ENCODE measurements at places on chromosomes 2 and 18. TPM values are rescaled to one million over a fixed set of nuclear protein-coding genes. Genes with fewer than 3 reads are reported as not detected.

Gene NOSTRIN
- total RNA-seq = 0.64 TPM

Gene ASB18
- 0.38 TPM for total RNA-seq

DNA sequence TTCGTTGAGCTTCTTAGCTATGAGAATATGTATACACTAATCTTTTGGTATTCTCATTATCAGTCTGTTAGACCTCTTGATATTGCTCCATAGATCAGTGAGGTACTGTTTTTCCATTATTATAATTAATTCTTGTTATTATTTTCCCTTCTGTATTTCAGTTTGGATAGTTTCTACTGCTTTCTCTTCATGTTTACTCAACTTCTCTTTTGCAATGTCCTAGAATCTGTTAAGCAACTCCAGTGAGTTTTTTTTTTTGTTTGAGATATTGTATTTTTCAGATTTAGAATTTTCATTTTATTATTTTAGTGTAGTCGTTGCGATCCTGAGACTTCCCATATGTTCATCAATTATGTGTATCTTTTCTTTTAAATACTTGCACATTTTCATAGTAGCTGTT lies 260.8 kb downstream of the SETBP1 start:
- DNase-seq = no peak

- no peak for DNase-seq
These were observed 224.8 kb upstream of the SOX11 start for GRCh38 chr2:5467178-5467905.

- no peak for DNase-seq
These were observed 182.3 kb upstream of the ST6GAL2 start for GRCh38 chr2:107068069-107068916.

DNA sequence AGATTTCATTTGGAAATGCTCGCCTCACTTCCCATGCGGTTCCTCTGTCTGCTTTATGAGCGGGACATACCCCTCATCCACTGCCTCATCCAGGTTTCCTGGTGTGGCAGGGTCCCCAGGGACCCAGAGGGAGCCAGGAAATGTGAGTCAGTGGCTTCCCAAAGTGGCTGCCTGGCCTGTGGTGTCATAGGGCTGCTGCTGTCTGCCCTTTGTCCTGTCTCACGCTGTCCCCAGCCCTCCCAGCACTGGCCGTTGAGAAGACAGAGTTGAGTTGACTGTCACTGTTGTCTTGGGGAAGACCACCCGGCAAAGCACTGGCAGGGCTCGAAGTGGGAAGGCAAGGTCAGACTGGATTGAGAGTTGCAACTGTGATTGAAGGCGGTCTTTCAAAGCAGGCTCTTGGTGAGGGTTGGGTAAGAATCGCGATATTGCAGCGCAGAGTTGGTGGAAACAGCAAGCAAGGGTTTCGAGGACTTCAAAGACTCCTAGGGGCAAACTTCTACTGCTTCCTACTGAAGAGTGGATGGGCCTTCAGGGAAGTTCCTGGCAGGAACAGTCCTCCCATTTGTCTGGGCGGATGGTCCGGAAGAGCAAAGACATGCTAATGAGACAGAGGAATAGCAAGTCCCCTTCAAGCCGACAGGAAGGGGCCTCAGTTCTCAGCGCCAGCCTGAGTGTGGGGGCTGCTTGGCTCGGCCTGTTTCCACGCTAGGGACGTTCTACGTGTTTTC lies 33.9 kb downstream of the RAB31 start:
- no peak for DNase-seq

GRCh38 chr2:189613077-189613636 lies 32.6 kb upstream of the SLC40A1 start:
- DNase-seq = peak; percentile 94

DNA sequence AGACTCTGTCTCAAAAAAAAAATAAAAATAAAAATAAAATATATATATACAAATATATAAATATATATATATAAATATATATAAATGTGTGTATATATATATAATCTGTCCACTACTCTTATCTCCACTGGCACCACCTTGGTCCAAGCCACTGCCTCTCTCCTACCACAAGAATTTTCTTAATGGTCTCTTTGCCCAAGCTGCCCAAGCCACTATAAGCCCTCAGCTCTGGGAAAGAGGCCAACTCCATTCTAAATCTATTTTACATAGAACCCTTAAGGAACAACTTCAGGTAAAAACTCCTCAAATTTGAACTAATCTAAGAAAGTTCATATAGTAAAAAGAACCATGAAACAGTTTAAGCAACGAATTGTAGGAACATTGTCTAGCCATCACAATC lies 45.6 kb upstream of the GREB1L start:
- DNase-seq = no peak

GRCh38 chr2:109054865-109055264 lies 65.8 kb upstream of the EDAR start:
- DNase-seq = peak; percentile 98

- DNase-seq = no peak
These were observed 424.1 kb upstream of the CHST9 start for GRCh38 chr18:27609221-27609620.

- no peak for DNase-seq
These were observed 532.7 kb downstream of the TDRD15 start for GRCh38 chr2:21656330-21657075.

- DNase-seq = no peak
These were observed 58.3 kb downstream of the MRPL33 start for GRCh38 chr2:27829791-27830190.

DNA sequence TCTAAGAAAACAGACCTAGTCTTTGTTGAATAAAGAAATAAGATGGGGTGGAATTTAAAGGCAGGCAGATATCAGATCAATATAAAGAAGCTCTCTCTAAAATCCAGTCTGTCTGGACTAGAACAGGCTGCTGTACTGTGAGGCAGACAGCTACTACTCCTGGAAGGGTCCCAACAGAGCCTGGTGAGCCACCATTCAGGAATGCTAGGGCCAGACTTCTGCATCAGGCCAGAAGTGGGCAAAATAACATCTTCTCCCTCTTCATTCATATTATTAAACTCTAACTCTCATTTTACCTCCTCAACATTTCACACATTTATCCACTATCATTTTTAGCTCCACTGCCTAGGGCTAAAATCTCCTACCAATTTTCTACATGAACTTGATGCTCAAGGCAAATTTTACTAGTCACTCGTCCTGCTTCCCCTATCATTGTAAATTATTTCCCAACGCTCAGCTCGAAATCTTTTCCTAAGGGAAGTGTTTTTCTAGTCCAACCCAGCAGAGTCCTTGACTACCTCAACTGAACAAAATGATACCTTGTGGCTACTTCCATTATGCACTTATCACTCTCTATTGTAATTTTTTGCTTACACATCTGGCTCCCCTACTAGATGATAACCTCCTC lies 45.2 kb upstream of the GLS start:
- peak; percentile 72 for DNase-seq
